Osteocyte (in vitro differentiated cells): ENCODE measurements at places on chromosomes 1 and 21. TPM values are rescaled to one million over a fixed set of nuclear protein-coding genes. Genes with fewer than 3 reads are reported as not detected.

The LRRIQ3 gene
- 0.16 and 0.86 TPM in 2 replicates for total RNA-seq

The MTARC1 gene
- total RNA-seq: 1.8 and 2.1 TPM in 2 replicates

The EVI5 gene
- total RNA-seq: 52.6 and 59.6 TPM in 2 replicates

The NHLH1 gene
- 0.16 and 0.31 TPM in 2 replicates for total RNA-seq

The MTR gene
- total RNA-seq: 37.8 and 41.6 TPM in 2 replicates

The SPRR2B gene
- not detected in 2 replicates for total RNA-seq

The TRAF3IP3 gene
- not detected in 2 replicates for total RNA-seq

DNA sequence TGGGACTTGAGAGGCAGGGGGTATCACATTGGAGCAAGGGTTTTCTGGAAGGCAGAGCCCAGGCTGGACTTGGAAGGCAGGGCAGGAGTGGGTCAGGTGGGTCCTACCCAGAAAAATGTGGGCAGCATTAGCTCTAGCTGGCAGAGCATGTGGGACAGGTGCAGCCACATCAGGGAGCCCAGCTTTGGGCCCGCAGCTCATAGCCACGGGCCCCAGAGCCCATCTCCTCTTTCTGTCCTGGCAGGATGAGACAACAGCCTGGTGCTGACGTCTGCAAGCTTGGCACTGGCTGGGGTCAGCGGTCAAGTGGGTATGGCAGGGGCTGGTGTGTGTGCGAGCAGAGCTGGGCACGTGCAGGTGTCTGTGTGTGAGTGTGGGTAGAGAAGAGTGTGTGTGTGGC lies 154.7 kb downstream of the GRIK3 start:
- peak; percentile 65 for DNase-seq

DNA sequence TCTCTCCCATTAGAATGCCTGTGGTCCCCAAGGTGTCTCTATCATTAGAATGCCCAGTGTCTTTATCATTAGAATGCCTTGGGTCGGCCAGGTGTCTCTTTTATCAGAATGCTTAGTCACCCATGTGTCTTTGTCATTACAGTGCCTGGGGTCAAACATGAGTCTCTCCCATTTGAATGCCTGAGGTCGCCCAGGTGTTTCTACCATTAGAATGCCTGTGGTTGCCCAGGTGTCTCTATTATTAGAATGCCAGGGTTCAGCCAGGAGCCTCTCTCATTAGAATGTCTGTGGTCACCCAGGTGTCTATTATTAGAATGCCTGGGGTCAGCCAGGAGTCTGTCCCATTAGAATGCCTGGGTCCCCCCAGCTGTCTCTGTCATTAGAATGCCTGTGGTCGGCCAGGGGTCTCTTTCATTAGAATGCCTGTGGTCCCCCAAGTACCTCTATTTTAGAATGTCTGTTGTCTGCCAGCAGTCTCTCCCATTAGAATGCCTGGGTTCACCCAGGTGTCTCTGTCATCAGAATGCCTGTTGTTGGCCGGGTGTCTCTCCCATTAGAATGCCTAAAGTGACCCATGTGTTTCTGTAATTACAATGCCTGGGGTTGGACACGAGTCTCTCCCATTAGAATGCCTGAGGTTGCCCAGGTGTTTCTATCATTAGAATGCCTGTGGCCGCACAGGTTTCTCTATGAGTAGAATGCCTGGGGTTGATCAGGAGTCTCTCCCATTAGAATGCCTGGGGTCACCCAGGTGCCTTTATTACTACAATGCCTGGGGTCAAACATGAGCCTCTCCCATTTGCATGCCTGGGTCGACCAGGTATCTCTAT lies 57.1 kb downstream of the RNF187 start:
- no peak for DNase-seq

- no peak for DNase-seq
These were observed 26.2 kb upstream of the NFIA start for GRCh38 chr1:61056196-61056572.

DNA sequence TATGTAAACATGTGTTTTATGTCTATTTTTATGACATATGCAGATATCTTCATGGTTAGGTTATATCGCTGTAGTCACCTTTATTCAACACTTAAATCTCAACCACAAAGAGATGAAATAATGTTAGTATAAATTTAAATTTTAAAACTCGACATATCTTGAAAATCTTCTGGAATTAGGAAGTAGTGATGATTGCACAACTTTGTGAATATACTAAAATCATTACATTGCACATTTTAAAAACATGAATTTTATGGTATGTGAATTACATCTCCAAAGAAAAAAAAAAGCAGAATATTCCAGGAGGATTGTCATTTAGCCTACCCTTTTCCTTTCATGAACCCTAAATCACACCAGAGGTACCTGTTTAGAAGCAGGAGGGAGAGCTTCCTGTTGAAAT lies 39.4 kb upstream of the CACYBP start:
- DNase-seq: no peak

DNA sequence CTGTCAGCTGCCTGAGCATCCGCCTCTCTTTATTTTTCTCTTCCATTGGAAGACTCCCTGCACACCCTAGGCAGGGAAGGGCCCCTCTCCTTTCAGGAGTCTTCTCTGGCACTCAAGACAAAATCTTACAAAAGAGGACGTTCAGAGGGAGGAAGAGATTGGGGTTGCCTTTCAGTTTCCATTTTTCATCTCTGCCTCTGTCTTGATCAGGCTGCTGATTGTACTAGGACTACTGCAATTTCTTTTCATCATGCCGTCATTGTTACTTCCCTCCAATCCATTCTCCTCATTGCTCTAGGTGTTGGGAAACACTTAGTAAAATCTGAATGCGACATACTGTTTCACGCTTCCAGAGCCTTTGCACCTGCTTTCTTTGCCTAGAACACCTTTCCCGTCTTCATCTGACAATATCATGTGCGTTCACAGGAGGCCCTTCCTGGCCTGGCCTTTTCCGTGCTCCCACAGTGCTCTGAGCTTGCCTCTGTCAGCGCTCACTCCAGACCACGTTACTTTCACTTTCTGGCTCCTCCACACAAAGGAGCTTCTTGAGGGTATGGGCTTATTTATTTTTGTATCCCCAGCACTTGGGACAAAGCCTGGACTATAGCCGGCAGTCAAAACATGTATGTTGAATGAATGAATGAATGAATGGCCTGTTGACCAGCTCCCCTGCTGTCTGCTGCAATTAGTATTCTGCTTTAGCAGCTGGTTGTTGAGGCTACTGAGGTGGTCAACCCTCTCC lies 10.9 kb downstream of the LRRC71 start:
- DNase-seq: no peak

GRCh38 chr1:177926201-177926600 lies 43.7 kb downstream of the SEC16B start:
- no peak for DNase-seq
